ENCODE measurements at places on chromosomes 3 and 15. TPM values are rescaled to one million over a fixed set of nuclear protein-coding genes. Genes with fewer than 3 reads are reported as not detected.

Gene BHLHE40
- total RNA-seq, result 33.6 TPM

Gene SYNM
- total RNA-seq, result 32.5 TPM

Gene FMN1
- 5.7 TPM for total RNA-seq

Gene ITGA11
- total RNA-seq, result 18.7 TPM

Gene SSR3
- 129 TPM for total RNA-seq

GRCh38 chr15:62889734-62890505 lies 152.6 kb upstream of the TPM1 start:
- H3K4me3 ChIP-seq, result no peak overlapping the region
- no peak for DNase-seq
- H3K27ac ChIP-seq, result no peak overlapping the region
- H3K4me1 ChIP-seq, result peaks cover 11% of the 10 kb centered on the region
- no peaks in the 10 kb centered on the region for H3K36me3 ChIP-seq
- H3K27me3 ChIP-seq, result no peaks in the 10 kb centered on the region

DNA sequence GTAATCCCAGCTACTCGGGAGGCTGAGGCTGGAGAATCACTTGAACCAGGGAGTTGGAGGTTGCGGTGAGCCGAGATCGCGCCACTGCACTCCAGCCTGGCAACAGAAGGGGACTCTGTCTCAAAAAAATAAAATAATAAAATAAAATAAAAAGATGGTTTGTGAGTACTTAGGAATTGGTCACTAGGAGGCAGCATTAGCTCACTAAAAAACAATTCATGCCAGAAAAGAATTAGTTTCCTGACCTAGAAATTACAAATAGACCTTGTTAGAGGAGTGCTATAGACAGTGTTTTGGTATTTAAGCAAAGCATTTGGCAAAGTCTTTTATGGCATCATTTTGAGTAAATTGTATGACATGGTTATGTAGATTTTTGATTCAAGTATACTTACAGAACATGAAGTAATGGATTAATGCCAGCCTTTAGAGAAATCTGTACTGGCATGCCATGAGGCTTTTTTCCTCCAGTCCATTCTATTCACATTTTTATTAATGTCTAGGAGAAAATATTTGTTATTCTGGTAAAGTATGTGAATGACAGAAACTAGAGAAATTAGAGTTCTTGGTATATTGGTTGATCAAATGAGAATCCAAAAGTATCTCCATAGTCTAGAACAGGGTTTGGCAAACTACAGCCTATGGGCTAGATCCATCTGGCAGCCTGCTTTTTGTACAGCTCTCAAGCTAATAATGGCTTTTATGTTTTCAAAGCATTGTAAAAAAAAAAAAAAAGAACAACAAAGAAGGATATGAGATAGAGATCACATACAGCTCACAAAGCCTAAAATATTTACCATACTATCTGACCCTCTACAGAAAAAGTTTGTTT lies 81.6 kb downstream of the LRRC49 start:
- H3K4me3 ChIP-seq, result no peak overlapping the region
- DNase-seq, result no peak
- no peaks in the 10 kb centered on the region for H3K4me1 ChIP-seq
- peaks cover 8% of the 10 kb centered on the region for H3K36me3 ChIP-seq

DNA sequence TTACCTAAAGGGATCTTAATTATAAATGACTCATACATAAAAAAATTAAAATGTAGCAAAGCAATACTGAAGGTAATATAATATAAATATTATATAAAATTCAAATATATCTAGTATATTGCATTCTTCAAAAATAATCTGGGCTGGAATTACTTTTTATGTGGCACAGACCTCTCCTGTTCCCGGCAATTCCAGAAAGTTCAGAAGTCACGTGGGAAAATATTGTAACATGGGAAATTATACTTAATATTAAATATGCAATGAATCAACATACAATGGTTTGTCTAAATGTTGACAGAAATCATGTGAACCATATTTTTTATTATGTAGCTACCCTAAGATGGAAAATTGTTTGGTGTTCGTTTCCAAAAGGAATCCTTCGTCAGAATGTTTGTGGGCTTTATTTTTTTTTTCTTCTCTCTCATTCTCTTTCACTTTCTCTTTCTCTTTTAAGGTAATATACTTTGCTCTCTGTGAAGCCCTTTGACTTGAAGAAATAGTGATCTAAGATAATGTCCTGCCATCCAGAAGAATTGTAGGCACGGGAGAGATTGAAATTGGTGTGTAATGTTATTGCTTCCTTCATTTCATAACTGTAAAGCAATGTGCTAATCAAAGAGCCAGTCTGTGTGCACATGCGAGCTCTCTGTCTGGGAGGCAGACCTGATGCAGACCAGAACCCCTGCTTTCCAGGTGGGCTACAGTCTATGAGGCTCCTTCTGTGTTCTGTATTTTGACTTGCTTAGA lies 559.4 kb downstream of the NR2F2 start:
- no peaks in the 10 kb centered on the region for H3K4me1 ChIP-seq
- peak overlapping the region; percentile 16 for H3K4me3 ChIP-seq
- no peaks in the 10 kb centered on the region for H3K36me3 ChIP-seq

GRCh38 chr3:48564022-48564421 lies 441 bp upstream of the UCN2 start:
- no peaks in the 10 kb centered on the region for H3K27me3 ChIP-seq
- no peak for DNase-seq
- peaks cover 45% of the 10 kb centered on the region for H3K36me3 ChIP-seq
- H3K27ac ChIP-seq, result no peak overlapping the region
